ENCODE measurements at places on chromosomes 12 and 14.

DNA sequence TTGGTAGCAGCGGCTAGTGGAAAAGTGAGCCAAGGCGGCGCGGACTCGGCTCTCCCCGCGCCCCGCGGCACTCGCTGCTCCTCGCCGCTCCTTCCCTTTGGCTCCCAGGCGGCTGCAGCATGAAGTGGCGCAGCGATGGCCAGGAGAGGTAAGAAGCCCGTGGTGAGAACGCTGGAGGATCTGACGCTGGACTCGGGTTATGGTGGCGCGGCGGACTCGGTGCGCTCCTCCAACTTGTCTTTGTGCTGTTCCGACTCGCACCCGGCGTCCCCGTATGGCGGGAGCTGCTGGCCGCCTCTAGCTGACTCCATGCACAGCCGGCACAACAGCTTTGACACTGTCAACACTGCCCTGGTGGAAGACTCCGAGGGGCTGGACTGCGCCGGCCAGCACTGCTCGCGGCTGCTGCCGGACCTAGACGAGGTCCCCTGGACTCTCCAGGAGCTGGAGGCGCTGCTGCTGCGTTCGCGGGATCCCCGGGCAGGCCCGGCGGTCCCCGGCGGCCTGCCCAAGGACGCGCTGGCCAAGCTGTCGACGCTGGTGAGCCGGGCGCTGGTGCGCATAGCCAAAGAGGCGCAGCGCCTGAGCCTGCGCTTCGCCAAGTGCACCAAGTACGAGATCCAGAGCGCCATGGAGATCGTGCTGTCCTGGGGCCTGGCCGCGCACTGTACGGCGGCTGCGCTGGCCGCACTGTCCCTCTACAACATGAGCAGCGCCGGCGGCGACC is 225.6 kb upstream of the CRY1 start:
- DNase-seq: no peak

DNA sequence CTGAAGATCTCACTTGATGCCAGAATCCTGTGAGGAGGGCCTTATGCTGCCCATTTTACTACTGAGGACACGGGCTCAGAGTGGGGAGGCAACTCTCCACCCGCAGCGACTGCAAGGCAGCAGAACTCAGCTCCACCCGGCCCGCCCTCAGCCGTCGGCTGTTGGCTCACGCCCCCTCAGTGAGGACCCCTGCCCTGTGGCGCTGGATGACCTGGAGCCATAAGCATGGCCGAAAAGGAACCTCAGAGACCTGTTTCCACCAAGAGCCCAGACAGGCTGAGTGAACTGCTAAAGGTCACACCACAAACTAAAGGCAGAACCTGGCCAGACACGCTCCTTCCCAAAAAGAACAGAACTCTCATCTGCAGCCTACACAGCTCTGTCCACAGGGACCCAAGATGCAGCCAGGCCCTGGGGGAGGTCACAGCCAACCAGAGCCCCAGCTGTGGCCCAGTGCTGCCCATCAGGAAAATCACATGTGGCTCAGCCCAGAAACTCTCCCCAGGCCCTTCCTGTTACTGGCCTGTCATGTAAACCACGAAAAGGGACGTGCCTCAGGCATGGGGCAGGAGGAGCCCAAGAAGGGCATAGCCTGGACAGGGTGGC is 32.8 kb downstream of the CCNK start:
- no peak for DNase-seq

- no peak for DNase-seq
Measured at GRCh38 chr12:83886479-83886878, 1026.1 kb downstream of the SLC6A15 start.

- DNase-seq: no peak
Measured at GRCh38 chr12:24084800-24085199, 135.3 kb upstream of the SOX5 start.

- DNase-seq: no peak
Measured at GRCh38 chr14:74605531-74606223, 6.4 kb downstream of the LTBP2 start.

GRCh38 chr12:129064209-129064855 is 211.1 kb downstream of the GLT1D1 start:
- no peak for DNase-seq

- DNase-seq: no peak
Measured at GRCh38 chr12:104632724-104633201, 176.0 kb downstream of the CHST11 start.

DNA sequence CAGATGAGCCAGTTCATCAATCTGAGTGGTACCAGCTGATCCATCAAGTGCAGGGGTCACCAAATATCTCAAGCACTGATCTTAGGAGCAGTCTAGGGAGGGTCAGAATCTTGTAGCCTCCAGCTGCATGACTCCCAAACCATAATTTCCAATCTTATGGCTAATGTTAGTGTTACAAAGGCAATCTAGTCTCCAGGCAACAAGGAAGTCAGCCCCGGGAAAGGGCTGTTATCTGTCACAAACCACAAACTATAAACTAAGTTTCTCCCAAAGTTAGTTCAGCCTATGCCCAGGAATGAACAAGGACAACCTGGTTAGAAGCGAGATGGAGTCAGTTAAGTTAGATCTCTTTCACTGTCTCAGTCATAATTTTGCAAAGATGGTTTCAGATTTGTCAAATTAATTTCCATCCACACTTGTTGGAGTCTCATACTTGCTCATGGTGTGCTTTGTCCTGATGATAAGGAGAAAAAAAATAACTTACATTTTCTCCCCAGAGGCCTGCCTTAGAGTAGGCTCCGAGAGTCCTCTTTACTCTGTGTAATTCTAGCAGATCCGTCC is 3.9 kb upstream of the ABHD4 start:
- DNase-seq: no peak

- no peak for DNase-seq
Measured at GRCh38 chr12:89073027-89073398, 279.3 kb downstream of the DUSP6 start.

DNA sequence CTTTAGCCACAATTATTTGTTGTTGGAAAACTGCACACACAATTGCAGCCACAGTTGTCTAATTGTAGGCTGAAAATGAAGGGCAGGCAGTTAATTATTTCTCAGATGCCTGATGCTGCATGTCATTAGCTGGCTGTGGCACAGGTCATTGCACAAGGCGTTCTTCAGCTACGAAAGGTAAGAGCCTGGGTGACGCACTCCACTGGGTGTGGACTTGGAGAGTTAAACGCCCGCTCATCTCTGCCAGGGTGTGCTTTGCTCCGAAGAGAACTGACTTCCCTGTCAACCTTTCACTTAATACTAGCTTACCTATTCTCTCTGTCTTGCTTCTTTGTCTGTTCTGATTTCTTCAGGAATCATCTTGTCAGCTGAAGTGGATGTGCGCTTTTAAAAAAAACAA is 91.4 kb upstream of the CPM start:
- peak; percentile 90 for DNase-seq

GRCh38 chr12:2892246-2892645 is 1.6 kb downstream of the TULP3 start:
- DNase-seq: no peak

- no peak for DNase-seq
Measured at GRCh38 chr12:54991991-54992375, 7.4 kb upstream of the TESPA1 start.

DNA sequence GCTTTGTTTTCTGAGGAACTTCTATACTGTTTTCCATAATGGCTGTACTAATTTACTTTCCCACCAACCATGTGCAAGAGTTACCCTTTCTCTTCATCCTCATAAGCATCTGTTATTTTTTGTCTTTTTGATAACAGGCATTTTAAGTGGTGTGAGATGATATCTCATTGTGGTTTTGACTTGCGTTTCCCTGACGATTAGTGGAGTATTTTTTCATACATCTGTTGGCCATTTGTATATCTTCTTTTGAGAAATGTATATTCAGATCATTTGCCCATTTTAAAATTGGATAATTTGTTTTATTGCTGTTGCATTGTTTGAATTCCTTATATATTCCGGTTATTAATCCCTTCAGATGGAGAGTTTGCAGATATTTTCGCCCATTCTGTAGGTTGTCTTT is 10.2 kb upstream of the HMGA2 start:
- DNase-seq: no peak

DNA sequence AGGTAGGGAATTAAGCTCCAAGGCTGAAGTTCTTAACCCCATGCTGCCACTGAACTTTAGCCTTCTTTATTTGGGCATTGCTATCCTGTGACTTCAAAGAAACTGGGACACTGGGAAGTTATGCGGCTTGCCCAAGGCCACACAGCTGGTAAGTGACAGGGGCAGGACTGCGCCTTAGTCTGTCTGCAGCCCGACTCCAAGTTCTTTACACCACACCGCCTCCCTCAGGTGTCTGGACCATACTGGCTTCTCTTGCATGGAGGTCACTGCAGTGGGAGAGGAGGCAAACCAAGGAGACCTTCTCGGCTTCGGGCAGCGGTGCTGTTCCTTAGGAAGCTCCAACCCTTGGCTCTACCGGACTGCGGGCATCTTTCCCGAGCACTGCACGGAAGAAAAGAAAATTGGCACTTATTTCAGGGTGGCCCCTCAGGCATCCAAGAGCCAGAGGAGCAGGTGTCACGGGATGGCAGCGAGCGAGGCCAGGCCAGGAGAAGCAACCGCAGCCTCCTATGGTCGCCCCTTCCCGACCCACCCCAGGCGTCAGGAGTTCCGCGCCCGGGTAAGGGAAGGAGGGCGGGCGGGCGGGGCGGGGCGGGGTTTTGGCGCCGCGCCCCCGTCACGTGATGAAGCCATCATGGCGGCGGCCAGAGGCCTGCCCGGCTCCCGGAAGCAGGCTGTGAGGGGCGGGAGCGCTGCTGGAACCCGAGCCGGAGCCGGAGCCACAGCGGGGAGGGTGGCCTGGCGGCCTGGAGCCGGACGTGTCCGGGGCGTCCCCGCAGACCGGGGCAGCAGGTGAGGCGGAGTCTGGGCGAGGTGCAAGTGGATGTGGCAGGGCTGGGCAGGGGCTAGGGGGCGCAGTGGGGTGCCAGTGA is 16.4 kb upstream of the ESPL1 start:
- no peak for DNase-seq

DNA sequence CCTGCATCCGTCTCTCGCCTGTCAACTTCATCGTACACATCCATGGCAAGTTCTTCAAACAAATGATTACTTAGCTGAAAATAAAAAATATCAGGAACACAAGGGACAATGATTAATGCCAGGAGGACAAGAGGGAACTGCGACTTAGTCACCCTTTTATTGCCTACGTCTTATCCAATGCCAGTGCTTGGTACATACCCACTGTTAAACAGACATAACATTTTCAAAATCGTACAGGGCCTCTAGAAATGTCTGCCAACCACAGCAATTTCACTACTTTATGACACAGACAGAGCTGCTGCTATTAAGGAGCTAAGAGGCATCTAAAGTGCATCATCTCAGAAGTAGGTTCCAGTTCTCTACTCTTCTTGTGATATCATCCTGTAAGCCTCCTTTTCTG is 34.6 kb downstream of the GIT2 start:
- DNase-seq: no peak

DNA sequence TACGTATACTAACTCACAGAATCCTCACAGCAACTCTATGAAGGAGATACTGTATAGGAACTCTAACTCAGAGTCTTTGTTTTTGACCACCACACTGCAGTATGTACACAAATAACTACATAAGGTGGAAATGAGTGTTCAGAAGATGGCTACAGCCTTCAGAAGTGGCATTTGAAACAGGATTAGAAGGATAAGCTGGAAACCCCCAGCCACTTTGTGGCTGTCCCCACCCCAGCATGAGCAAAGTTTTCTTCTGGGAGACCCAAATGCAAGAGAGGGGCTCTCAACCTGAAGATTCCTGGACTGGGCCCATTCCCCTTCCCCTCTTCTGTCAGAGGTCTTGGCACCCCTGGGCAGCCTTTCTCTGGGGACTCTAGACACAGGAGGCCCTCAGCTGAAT is 43.2 kb upstream of the PNMA1 start:
- DNase-seq: no peak

DNA sequence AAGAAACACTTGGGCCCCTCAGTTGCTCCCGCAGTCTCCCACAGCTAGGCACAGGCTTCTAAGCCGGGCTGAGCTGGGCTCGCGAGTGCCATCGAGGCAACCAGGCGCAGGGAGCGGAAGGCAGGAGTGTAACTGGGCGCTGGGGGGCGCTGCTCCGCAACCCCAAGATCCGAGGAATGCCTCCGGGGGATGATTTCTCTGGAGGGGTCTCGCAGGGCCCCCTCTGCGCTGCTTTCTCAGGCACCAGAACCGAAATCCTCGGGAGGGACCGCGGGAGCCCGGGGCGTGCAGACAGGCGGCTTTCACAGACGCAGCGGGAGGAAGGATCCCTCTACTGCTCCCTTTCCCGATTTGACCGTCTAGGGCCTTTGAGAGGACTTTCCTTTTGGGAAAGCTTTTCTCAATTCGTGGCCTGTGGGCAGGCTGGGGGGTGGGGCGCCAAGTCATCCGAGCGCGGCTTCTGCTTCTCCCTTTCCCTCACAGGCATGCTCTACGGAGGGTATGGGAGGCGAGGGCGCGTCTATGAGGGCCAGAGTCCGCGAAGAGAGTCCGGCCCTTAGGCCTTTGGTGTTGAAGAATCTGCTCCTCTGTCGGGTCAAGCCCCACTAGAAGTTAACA is 4.3 kb upstream of the NKX2-1 start:
- no peak for DNase-seq

DNA sequence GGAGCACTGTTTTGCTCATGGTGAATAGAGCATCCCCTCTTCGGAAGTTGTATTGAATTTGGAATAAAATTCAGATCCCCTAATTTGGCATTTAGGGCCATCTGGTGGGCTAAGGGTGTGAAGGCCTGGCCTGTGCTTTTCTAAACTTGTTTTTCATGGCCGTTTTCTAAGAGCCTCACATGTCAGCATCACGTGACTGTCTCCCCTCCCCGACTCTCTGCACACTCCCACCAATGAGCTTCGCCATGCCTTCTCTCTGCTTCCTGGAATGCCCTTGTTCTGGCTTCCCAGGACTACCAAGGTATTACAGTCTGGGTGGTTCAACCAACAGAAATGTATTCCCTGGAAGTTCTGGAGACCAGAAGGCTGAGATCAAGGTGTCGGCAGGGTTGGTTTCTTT is 85.3 kb downstream of the PRIMA1 start:
- DNase-seq: no peak

GRCh38 chr12:82848845-82849244 is 162.1 kb downstream of the TMTC2 start:
- DNase-seq: no peak

- DNase-seq: no peak
Measured at GRCh38 chr12:119247720-119248043, 69.0 kb downstream of the HSPB8 start.

- no peak for DNase-seq
Measured at GRCh38 chr14:67276131-67276530, 34.9 kb downstream of the PALS1 start.

DNA sequence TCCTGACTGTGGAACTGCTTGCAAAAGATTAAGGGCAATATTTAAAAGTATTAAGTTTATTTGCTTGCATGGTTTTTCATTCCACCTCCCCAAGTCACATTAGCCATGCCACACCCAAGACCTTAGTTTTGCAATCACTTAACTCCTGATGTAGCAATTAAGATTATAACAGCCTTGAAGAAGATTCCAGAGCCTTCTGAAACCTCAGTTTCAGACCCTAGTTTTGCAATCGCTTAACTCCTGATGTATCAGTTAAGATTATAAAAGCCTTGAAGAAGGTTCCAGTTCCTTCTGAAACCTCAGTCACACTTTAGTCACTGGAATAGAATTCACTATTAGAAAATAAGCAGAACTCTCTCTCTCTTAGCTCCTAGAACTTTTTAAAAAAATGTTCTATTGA is 42.7 kb upstream of the DCN start:
- no peak for DNase-seq

DNA sequence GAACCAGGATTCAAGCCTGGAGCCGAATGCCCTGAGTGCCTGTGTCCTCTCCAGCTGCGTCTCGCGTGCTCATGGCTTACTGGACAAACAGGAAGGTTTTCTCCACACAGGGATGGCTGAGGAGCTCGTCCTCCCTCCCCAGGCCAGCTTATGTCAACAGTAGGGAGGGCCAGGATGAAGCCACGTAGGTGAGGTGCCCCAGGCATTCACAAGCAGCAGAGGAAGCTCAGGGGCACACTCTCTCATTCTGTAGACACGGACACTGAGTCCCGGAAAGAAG is 49.3 kb downstream of the TRPV4 start:
- DNase-seq: no peak
